ENCODE measurements at places on chromosomes 4 and X.

DNA sequence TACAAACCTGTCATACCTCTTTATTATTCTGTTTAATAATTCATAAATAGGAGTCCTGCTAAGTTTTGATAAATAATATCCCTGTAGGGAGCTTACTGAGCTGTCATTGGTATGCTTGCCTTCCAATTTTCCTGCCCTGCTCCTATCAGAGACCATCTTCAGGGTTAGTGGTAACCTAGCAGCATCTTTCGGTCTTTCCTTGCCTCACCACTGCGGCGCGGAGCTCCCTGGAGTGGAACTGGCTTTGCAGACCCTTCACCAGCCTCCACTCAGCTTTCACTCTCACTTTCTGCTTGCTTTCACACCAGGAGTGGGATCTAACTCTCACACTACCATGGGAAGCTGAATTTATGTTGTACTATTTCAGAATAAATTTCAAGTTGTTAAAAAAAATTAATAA is 481.7 kb upstream of the ATOH1 start:
- no peak for DNase-seq

DNA sequence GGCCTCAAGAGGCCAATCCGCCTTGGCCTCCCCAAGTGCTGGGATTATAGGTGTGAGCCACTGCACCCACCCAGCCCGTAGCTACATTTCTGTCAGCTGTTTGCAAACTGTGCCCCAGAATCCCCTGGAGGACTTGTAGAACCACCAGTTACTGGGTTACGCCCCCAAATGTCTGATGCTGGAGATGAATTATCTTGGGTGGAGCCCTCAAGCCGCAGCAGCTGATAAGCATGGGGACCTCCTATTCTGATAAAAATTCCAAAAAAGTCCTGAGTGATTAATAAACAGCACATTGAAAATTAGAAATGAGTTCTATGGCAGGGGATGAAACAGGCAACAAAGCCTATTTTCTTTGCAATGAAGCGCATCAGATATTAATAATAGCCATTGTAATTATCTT is 105.0 kb downstream of the PTTG2 start:
- DNase-seq, result no peak

DNA sequence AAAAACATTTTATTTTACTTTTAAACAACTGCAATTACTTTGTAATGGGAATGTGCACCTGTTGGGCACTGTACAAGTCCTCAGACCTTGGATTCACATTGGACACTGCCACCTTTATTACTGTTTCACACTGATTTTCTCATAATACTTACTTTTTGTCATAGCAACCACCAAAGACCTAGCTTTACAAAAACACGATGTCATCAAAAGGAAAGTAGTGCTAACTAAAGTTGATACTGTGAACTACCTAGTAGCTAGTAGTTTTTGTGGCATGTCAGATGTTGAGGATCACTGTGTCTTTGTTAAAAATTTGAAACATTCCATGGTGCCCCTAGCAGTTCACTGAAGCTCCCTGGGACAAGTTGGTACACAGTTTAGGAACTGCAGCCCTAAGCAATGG is 62.9 kb upstream of the HOPX start:
- DNase-seq, result no peak

GRCh38 chrX:113305496-113305895 is 464.9 kb upstream of the AMOT start:
- DNase-seq, result no peak
